Jurkat, Clone E6-1 (cell line): ENCODE measurements at places on chromosomes 16 and 17.
A peak's percentile ranks its signal among the peaks of the same experiment; 100 is the strongest.

DNA sequence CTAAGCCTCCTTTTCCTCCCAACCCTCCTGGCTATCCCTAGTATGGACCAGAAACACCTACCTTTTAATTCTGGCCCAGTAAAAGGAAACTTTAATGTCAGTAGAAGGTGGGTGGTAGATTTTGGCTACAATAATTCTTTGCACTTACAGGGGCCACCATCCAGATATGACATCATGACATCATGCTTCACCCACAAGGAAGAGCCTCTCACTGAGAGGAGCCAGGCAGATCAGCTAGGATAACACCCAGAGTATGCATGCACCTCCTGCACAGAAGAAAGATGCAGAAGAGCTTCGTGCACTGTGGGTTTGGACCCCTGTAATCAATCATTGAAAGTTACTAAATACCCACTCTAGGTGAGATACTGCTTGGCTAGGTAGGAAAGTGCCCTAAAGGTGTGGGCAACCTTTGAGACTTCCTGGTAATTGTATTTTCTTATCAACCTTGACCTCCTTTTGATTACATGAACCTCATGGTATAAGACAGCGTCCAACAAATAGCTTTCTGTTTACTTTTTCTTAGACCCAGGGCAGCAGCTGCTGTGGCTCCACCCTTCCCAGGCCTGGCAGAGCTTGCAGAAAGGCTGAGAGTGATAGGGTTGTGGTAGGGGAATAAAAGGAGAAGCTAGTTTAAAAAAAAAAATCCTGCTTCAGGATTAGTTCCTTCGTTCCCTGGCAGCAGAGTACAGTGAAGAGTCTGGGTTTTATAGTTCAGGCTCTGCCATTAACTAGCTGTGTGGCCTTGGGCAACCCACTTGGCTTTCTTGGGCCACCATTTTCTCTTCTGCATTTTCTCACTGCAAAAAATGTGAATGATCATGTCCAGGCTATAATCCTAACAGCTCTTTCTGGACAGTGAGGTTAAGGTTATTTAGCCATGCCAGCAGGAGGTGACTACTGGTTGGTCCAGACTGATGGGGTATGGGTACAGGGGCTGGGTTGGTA lies 6.2 kb downstream of the MAP3K14 start:
- DNase-seq, result no peak

DNA sequence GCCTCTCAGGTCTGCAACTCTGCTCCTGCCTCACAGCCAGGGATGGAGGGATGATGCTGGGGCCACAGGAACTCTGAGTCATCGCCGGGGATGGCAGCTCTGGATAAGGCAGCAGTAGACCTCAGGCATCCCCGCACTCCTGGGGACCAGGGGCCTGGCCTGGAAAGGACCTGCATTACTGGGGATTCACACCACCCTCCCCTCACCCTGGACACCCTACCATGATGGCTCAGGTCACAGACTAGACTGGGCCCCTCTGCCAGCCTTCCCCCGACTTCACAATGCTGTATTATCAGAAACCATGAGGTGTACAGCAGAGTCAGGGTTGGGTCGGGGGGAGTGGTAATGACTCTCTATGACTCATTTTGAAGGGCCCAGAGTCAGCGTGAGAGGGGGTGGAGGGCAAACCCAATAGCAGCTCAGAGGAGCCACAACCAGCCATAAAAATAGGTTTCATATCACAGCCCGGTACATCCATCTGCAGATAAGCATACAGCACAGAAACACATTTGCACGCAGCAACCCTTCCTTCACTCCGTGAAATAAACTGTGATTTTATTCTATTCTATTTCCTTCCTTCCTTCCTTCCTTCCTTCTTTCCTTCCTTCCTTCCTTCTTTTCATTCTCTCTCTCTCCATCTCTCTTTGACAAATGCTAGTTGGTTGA lies 28.8 kb downstream of the DYNLRB2 start:
- no peak for DNase-seq

DNA sequence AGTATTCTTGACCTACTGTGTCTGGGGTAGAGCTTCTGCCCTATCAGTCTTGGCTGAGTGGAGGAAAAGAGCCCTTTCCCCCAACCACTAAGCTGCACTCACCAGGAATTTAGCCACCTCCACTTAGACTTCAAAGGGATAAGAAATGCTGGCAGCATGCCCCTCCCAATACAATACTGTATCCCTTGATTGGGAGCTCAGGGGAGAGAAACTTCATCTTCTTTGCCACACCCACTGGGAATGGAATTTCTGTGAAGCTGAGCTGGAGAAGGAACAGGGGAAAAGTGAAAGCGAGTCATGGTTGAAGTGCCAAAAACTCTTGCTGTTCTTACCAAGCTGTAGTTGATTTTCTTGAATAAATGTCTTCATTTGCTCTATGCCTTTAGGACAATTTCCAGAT lies 68.8 kb downstream of the CEP112 start:
- no peak for DNase-seq

- no peak for DNase-seq
Observed at GRCh38 chr17:80876950-80877728, 114.5 kb upstream of the CHMP6 start.

GRCh38 chr17:7219229-7219811 lies 316 bp downstream of the DLG4 start:
- DNase-seq, result no peak

DNA sequence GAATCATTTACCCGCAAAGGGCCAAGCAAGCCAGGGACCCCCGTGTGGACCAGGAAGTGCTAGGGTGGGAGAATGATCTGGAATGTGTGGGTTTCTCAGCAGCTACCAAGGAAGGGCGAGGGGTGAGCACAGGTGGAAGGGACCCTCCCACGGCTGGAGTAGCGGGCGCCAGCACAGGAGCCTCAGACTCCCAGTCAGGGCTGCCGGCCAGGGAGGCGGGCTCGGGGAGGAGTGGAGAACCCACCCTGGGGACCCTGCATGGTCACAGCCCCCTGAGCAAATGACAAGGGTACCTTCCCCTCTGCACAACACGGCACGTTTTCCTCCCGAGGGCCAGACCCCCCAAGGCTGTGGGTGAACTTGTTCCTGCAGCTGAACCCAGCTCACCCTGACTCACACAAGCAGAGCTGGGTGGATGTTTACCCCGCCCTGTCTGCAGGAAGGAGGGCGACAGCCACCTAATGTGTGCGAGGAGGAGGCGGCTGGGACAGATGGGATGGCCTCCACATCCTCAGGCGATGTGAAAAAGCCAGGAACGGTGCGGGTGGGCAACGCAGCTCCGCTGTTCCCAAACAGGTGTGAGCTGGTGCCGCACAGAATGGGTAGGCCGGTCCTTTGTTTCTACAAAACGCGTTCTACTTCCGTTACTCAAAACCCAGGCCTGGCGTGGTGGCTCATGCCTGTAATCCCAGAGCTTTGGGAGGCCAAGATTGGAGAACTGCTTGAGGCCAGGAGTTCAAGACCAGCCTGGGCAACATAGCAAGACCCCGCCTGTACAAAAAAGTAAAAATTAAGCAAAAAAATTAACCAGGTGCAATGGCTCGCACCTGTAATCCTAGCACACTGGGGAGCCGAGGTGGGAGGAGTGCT lies 6.2 kb downstream of the ECI1 start:
- no peak for DNase-seq

DNA sequence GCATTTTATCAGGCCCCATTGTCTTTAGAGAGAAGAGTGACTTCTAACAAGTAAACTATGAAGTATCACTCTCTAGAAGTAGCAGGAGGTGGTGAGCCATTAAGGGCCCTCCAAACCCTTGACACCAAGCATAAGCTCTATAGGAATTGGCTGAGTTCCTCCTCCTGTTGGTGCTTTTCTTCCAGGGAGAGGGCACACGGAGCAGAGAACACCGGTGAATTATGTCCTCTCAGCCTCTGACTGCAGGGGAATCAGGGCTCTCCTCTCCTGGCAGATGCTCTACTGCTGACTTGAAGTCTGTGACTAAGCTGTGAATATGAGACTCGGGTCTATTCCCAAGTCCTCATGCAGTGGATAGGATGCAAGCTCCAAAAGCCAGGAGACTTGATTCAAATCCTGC lies 32.3 kb downstream of the CHD9 start:
- DNase-seq, result no peak

GRCh38 chr16:74268372-74268782 lies 28.2 kb upstream of the PSMD7 start:
- DNase-seq, result no peak

GRCh38 chr16:87789437-87790291 lies 23.9 kb upstream of the KLHDC4 start:
- no peak for DNase-seq

- no peak for DNase-seq
Observed at GRCh38 chr16:20901436-20902112, 1.0 kb downstream of the LYRM1 start.

GRCh38 chr17:42414704-42415409 lies 8.2 kb downstream of the CAVIN1 start:
- peak; percentile 93 for DNase-seq

DNA sequence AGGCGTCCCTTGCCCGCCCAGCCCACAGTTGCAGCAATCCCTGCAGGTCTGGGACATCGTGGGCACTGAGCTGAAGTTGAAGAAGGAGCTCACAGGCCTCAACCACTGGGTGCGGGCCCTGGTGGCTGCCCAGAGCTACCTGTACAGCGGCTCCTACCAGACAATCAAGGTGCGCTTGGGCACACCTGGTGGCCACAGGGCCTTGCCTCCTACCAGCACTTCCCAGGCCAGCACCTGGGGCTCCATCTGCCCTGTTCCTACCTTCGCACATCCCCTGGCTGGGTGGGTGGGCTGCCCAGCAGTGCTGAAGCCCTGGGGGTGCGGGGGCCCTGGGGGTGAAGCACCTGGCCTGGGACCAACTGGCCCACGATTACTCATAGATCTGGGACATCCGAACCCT lies 19.9 kb downstream of the TRAF7 start:
- DNase-seq, result no peak

- DNase-seq, result no peak
Observed at GRCh38 chr17:81676906-81677305, 6.7 kb downstream of the ARL16 start.

DNA sequence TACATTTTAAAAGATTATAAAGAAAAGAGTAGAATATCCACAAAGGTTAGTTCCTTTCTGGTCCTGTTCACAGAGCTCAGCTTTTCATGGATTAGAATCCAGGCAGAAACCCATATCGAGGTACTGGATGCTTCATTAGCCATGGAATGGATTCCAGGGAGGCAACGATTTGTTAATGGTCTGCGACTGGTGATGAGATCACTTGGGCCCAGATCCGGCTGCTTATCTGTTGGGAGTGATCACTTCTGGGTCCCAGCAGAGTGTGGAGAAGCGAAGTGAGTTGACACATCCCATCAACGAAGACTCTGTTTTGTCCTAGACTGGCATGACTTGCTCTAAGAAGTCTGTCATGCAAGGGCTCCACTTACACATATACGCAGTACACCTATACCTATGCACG lies 165.8 kb downstream of the MAF start:
- no peak for DNase-seq

GRCh38 chr16:89122322-89122851 lies 28.7 kb downstream of the ACSF3 start:
- peak; percentile 76 for DNase-seq

- DNase-seq, result peak; percentile 76
Observed at GRCh38 chr16:29148867-29149272, 164.0 kb downstream of the LAT start.

GRCh38 chr16:57899771-57900661 lies 70.9 kb downstream of the CNGB1 start:
- peak; percentile 51 for DNase-seq

GRCh38 chr16:3690980-3691720 lies 26.2 kb downstream of the TRAP1 start:
- no peak for DNase-seq

- DNase-seq, result no peak
Observed at GRCh38 chr16:12099451-12100123, 123.1 kb downstream of the SNX29 start.

- DNase-seq, result no peak
Observed at GRCh38 chr16:11238272-11239202, 17.5 kb downstream of the SOCS1 start.

DNA sequence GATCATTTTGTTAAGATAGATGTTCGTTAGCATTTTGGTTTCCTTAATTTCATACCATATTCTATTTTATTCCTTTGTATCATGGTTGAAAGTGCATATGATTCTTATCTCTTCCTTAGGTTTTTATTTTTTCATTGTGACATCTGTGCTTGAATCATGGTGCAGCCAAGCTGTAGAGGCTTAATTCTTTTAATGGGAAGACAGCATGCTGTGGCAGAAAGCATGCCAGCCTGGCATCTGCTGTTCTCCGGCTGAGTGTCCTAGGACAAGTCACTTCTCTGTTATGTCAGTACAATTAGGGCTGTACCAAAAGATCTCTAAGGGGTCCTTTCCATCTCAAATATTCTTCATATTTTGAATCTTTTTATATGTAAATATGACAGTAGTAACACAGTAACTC lies 68.5 kb upstream of the PMFBP1 start:
- no peak for DNase-seq

DNA sequence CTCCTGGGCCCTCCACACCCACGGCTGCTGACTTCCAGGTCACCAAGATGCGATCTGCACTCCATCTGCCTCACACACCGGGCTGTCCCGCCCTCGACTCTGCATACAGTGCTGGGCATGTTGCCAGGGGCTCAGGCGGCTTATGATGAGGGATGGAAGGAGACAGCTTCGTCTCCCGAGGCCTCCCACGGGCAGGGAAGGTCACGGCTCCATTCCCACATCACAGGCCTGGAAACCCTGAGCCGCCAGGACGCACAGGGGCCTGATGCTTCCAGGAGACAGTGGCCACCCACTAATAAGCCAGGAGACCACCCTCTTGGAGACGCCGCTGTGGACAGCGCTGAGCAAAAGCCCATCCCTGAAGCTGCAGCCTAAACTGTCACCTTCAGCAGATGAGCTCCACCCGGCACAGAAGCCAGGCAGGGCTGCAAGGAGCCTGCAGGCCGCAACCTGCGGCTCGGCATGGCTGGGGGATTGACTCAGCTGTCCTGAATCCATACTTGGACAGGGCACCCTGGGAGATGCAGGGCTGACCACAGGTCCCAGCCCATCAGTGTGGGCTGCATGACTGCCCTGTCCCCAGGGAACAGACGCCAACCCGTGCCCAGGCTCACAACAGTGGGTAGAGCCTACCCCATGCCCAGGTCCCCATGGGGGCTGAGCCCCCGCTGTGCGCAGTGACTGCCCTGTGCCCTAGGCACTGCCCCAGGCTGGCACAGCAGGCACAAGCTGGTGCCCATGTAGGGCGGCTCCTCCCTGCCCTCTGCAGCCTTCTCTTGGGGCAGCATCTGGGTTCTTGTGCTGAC lies 34.4 kb downstream of the SLC7A5 start:
- no peak for DNase-seq

GRCh38 chr17:81890447-81891302 lies 711 bp downstream of the ALYREF start:
- no peak for DNase-seq
